Ovary (tissue), 10 donors: ENCODE measurements at places on chromosomes 3 and 15.

DNA sequence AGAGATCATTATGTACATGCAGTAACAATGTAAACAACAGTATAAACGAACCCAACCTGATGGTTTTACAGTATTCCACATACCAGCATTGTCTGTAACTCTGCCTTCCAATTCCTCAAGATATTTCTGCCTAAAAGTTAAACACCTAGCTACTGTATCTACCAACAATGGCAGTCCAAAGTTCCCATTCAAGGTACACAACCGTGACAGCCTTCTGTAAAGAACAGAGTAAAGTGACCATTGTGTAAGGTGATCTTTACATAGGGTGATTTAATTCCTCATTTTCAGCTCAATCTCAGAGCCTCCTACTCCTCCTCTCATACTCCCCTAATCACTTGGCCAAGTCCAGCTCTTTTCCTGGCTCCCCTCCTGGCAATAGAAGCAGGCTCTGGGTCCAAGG lies 10.4 kb downstream of the SECISBP2L start:
- no peak for DNase-seq

DNA sequence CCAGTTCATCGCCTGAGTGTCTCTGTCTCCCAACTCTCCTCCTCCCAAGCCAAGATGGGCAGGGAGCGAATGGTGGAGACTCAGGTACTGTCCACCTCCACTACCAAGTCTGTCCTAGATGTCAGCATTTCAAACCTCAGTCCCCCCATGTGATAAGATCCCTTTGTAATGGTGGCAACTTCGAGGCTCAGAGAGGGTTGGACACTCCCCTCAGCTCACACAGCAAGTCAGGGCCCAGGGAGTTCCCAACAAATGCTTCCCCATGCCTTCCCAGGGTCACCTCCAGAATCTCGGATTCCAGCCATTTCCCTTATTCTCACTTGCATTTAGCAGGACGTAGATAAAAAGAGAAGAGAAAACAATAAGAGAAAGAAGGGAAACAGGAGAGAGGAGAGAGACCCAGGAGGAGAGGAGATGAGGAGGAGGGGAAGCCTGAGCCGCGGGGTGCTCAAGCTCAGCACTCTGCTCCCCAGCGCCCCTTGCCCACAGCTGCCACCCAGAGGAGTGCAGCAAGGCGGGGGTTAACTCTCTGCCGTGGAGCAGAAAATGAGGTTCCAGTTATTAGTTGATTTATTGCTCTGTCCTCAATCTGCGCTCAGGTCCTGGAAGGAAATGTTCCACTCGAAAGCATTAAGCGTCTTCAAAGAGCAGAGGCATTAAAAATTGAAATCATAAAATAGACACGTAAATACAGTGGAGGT lies 84.1 kb upstream of the LINGO1 start:
- no peak for DNase-seq

GRCh38 chr3:112470788-112471187 lies 28.5 kb downstream of the BTLA start:
- no peak for DNase-seq

GRCh38 chr3:9934235-9934621 lies 594 bp downstream of the CRELD1 start:
- peak; percentile 49 for DNase-seq

DNA sequence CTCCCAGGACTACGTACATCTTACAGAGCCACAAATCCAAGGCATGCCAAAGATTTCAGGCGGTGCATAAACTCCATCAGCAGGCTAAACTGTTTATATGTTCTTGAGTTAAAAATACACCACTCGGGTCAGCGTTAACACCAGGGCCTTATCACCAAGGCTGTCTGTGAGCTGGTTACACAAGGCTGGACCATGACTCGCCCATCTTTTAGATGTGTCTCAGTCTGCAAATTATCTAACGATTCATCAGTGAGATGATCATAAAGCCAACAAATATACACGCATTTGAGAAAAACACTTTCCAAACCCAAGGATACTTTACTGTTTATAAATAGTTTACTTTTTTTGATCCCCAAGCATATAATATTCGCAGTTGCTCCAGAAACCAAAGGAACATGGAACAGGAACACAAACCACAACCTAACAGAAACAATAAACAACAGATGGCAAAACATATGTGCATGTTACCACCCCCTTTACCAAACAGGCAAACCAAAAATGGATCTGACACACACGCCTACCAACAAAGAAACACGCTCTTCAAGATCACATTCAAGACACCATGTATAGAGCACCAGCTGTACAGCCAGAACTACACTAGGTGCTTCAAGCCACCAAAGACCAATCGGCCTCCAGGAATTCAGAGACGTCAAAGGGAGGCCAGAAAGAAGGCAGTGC lies 15.4 kb downstream of the LRIG1 start:
- no peak for DNase-seq

DNA sequence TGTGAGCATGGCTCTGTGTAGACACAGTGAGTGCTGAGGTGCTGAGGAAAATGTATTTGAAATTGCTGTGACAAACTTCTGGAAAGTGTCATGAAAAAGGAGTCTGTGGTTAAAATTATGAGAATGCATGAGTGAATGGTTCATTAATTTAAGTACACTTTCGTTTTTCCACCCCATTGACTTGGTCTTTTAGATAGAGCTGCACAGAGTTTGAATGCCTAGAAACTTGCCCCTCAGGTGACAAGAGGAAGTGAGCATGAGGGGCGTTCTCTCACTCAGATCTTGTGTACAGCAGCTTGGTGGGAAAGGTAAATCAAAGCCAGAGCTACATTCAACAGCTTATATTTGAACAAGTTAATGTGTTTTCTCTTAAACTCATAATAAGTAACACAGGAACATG lies 296.8 kb downstream of the WDR72 start:
- no peak for DNase-seq

- DNase-seq: no peak
These were observed 87.3 kb upstream of the OXTR start for GRCh38 chr3:8856721-8857120.

DNA sequence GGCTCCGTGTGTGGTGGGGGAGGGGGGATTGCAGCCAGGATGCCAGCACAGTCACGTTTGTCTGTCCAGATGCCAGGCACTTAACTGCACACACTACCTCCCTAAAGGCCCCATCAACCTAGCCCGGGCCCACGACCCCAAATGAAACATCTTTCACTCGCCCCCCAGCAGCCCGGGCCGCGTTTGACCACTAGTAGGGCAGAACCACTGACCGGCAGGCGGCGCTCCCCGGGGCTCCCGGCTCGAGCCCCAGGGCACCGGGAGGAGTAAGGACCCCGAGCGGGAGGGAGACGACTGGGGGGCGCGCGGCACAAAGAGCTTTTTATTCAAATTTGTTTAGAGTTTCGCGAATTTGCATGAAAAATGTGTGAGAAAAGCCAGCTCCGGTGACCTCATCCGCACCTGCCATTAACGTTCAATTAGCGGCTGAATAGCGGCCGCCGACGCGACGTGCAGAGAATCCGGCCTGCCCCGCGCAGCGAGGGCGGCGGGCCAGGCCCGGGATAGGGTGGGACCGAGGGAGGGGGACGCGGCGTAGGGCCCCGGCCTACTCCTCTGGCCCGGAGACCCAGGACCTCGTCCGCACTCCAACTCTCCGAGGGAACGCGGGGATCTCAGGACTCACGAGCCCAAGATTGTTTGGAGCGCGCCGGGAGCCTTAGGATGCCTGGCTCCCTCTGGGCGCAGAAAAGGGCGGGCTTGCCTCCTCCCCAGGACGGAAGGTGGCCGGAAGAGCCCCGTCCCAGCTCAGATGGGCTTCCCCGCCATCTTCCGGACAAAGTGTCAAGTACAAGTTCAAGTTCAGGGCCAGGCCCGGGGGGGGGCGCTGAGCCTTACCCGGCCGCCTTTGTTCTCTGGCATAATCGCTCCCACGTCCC lies 64.9 kb upstream of the POLG start:
- DNase-seq: no peak

- no peak for DNase-seq
These were observed 439.0 kb upstream of the ADAMTS9 start for GRCh38 chr3:65126527-65127410.

DNA sequence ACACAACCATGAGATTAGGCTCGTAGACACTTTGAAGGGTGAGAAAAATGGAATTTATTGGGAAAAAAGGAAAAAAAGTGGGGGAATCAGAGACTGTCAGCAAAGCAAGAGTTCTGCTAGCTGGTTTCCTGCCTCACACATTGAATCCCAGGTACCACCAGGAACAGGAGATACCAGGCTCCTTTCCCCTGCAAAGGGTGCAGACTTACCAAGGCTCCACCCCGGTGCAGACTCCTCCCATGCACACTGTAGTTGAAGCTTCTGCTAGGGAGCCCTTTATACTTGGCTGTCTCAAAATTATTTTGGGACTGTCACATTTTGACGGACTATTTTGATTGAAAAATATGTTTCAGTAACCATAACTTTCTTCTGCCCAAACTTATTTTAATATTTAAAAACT lies 819.9 kb upstream of the GBE1 start:
- DNase-seq: no peak

DNA sequence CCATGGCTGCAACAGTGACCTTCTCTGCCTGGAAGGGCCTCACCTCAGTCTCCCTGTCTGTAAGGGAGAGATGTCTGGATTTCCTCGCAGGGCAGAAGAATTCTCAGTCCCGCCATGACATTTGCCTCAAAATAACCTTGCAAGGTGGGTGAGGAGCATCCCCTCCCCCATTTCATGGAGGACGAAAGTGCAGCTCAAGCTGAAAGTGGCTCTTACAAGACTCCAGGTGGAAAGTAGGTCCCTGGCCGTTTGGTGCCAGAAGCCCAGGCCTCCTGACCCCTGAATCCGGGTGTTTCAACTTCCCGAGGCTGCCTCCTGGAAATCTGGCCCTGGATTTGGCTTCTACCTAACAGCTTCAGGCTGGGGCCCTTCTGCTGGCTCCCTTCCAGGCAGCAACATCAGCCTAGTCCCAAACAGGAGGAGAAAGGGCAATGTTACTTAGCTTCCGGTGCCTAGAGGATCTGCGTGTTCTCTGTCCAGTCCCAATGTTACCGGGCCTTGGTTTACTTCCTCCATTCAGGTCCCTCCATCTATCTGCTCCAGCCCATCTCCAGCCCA lies 769 bp upstream of the CSPG4 start:
- peak; percentile 69 for DNase-seq

DNA sequence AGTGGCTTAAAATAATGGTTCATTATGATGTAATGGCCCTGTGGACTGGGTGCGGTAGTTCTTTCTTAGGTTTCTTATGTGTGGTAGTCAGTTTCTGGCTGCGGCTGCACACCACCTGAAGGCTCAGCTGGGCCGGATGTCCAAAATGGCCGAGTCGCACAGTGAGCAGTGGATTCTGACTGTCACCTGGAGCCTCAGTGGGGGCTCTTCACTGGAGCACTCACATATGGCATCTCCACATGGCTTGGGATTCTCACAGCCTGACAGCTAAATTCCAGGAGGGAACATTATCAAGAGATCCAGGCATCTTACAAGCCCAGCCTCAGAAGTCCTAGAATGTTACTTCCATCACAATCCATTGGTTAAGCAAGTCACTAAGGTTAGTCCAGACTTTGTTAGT lies 26.8 kb upstream of the ALDH1L1 start:
- no peak for DNase-seq

DNA sequence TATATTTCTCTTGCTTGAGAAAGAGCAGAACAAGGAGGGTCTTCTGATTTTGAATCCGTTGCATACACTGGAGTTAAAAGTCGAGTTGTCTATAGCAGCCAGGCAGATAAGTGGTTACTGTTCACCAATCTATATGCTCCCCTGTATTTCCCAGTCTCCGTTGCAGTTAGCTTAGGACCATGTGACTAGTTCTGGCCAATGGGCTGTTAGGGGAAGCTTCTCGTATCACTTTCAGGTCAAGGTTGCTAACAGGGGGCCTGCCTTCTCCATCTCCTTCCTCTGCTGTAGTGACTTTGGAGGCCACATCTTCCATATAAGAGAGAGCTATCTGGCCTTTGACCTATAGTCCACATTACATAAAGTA lies 188.5 kb upstream of the KBTBD8 start:
- no peak for DNase-seq

DNA sequence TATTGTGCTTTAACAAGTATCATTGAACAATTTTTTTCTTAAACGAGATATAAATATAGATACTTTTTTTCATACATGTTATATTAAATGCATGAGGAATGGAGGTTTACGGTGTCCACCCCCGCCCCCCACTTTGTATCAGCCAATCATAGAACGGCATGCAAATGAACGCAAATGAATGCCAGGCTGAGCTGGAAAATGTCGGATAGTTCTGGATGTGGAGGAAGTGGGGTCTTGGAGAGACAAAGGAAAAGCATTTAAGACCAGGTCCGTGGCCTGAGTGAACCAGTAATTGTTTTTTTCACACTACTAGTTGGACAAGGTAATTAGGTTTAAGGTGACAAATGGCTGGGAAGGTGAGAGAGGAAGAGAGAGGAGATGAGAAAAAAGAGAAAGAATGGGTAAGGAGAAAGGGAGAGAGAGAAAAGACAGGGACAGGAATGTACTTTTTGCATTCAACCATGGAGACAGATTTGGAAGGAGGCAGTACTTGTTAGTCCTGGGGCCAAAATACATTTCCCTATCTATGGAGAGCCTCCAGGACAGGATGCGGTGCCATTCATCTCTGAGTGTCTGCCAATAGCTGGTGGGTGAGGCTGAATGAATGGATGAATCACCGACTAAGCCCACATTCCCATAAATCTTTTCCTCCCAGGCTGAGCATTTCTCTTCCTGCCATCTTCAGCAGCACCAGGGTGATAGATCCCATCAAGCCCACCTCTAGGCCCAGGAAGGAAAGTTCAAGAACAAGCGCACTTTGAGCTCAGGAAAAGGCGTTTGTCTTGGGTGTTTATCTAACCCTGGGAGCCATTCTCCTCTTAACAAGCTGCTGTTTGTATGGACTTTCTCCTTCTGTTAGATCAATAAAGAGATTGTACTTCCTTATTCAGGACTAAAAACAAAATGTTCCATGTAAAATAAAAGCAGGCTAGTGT lies 1.4 kb upstream of the RAD18 start:
- no peak for DNase-seq

GRCh38 chr3:120348065-120348990 lies 826 bp downstream of the LRRC58 start:
- DNase-seq: no peak

- no peak for DNase-seq
These were observed 38.4 kb upstream of the FURIN start for GRCh38 chr15:90829942-90830440.

DNA sequence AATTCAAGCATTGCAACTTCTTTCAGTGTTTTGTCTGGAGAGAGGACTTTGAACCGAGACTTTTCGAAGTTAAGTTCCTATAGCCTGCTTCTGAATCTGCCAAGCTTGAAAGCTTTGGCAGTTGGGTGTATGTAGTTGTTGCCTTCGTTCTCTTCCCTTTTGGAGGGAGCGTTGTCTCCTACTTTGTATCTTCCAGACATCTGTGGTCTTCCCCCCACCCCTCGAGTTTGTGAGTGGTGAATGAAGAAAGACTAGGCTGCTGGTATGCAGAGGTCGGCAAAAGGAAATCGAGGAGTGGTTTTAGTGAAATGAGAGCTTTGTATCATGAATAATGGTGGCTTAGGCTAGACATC lies 1.3 kb downstream of the CTNNB1 start:
- no peak for DNase-seq

GRCh38 chr3:124142389-124142970 lies 150.6 kb upstream of the ROPN1 start:
- DNase-seq: no peak
